A549 treated with CpdA at 1 μM for 4 hours (cell line): ENCODE measurements at places on chromosomes 1 and 21. TPM values are rescaled to one million over a fixed set of nuclear protein-coding genes. Genes with fewer than 3 reads are reported as not detected.

OSCP1 gene
- 5.0 to 8.1 TPM (median 6.1 TPM) in 5 replicates for total RNA-seq

TPTE gene
- total RNA-seq: not detected in 5 replicates

KRTAP7-1 gene
- not detected in 5 replicates for total RNA-seq

CCDC185 gene
- 0.10 to 0.20 TPM (median 0.13 TPM) in 5 replicates for total RNA-seq

MLLT11 gene
- total RNA-seq: 15.1 to 18.7 TPM (median 17.2 TPM) in 5 replicates

LAX1 gene
- total RNA-seq: not detected in 5 replicates

STUM gene
- total RNA-seq: not detected in 5 replicates
